ENCODE measurements at places on chromosomes 7 and 10.

DNA sequence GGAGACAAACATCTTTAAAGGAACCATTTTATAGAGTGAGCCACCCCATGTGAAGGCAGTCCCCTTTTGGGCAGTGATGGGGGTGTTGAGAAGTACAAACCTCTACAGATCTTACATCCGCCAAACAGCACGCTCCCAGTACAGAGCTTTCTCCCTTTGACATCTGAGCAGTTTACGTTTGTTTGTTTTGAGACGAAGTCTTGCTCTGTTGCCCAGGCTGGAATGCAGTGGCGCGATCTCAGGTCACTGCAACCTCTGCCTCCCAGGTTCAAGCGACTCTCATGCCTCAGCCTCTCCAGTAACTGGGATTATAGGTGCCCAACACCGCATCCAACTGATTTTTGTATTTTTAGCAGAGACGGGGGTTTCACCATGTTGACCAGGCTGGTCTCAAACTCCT, 128.9 kb downstream of the CCDC3 start:
- no peak for DNase-seq

- DNase-seq = no peak
Measured at GRCh38 chr7:107659666-107660065, 962 bp upstream of the SLC26A4 start.

DNA sequence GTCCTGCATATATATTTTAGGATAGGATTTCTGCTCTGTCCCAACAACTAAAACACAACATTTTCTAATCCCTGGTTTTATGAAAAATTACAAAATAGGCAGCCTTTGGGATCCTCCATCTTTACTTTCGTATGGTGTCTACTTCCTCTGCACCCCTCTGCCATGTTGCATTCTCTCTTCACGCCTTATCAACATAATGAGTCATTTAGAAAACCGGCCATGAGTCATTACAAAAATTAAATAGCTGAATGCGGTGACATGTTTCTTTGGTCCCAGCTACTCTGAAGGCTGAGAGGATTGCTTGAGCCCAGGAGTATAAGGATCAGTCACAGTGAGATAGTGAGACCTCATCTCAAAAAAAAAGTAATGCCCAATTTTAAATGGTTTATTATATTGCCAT, 148.1 kb upstream of the CELF2 start:
- DNase-seq = no peak

DNA sequence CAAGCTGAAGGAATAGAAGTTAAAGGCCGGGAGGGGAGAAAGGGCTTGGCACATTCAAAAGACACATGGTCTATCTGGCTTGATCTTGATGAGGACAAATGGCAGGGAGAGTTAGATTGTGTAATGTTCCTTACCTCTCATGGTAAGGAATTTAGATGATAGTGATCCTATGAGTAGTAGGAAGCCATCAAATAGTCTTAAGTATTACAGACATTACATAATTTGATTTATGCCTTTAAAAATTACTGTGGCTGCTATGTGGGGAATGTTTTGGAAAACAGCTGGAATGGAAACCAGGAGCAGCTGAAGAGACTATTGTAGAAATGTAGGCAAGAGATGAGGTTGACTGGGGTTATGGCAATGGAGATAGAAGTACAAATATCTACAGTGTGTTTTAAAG, 351.3 kb upstream of the BMPER start:
- DNase-seq = no peak

DNA sequence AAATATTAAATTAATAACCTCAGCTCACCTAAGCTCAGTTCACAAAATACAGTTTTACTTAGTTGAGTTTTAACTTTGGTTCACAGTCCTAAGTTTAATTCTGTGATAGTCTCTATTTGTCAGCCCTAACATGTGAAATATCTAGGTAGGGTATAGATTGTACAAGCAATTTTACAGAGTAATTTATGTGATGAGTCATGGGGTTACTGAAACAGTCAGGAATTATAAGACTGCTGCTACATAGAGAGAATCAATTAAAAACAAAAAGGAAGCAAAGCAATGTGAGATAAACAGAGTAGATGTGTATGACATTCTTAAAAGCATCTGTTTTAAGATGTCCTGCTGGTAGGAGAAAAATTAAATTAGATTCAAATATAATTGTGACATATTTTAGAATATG, 1018.2 kb upstream of the KCND2 start:
- DNase-seq = no peak

DNA sequence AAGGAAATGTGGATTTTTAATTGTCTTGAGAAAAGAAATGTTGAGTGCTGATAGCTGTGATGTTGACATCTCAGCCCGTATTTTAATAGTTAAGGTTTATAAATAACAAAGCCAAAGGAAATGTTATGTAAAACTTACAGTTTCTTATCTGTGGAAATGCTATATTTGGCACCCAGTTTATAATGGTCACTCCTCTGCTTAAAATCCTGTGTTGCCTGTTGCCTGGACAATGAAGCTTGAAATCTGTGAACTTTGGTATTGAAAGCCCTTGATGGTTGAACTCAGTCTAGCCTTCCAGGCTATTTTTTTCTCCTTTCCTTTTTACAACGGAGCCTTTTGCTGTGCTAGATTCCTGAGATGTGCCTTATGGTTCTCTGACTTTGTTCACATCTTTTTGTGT, 46.5 kb downstream of the MCU start:
- no peak for DNase-seq

GRCh38 chr10:121886997-121887622, 40.7 kb downstream of the ATE1 start:
- DNase-seq = peak; percentile 3

DNA sequence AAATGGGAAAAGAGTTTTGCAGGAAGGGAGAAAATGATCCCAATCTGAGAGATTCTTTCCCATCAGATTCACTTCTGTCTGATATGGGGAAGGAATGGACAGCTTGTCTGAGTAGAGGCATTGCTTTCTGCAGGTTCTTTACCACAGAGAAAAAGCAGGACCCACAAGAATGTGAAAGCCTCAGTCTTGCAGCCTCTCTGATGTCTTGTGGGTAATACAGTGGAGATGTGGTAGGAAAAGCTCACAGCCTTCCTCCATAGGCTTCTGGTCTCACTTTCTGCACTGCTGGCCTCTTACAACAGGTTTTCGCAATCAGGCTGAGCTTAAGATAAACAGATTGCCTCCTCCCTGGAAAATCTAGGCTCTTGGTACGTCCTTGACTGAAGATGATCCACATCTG, 551 bp downstream of the IFIT1 start:
- DNase-seq = no peak

DNA sequence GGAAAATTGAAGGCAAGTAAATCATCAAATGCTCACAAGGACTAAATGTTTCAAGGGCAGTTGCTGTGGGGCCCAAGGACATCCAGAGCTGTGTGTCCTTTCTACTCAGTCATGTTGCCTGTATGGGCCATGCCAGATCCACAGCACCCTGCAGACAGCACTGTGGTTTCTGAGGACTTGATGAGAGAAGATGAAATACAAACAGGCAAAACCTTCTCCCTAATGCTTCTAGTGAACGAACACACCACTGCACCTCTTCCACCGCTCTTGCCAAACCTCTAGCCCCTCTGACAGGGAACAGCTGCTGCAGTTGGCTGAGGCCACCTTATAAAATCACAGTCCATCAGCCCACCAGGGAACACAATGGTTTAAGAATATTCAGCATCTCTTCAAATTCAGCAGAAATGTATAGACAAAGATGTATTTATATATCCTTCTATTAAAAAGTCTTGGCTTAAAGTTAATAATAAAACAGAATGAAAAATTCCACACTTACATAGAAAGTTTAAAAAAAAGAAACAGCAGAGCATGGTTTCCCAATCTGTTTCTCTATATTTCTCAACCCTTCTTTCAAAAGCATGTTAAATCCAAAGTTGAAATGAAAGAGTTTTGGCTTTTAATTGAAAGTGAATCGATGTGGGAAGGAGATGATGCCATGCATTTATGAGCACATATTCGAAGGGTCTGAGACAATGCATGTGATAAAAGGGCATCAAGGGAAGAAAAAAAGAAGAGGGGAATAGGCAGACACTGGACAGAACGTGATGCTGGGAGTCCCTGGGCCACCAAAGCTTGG, 14.0 kb downstream of the CYP3A7 start:
- DNase-seq = no peak

DNA sequence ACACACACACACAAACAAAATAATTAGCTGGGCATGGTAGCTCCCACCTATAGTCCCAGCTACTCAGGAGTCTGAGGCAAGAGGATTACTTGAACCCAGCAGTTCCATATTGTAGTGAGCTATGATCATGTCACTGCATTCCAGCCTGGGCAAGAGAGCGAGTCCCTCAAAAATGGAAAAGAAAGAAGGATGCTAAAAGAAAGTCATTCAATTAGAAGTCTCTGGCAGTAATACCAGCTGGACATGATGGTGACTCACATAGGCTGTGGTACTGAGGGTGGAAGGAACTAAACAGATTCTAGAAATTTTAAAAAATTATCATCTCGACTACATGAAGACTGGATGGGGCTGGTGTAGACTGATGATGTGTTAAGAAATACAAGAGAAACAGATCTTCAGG, 385.3 kb downstream of the ETV1 start:
- DNase-seq = no peak

DNA sequence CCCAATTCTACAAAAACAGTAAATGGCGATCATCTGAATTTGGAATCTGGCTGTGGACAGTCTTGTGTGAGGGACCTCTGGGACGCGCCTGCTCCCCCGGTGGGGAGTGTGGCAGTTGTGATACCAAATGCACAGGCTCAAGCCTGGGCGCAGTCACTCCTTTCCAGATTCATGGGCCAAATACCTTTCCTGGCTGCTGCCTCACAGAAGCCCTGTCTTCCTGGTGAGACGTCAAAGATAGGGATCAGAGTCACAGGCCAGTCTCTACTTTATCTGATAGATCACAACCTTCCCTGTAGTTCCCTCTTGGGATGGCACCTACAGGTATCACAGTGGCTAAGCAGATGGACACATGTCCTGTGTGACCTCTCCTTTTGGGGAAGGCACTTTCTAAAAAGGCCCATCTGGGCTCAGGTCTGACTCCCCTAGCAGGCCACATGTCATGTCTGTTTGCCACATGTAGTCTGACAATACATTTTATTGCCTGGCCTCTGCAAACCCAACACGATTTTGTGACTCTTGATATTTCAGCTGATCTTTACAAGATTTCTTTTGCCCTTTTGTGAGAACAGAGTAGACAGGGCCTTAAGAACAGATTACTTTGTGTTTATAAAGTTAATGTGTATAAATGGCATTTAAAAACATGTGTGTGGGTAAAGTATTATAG, 150.1 kb downstream of the SNX10 start:
- DNase-seq = no peak

GRCh38 chr10:64505501-64505900, 984.3 kb downstream of the REEP3 start:
- no peak for DNase-seq

DNA sequence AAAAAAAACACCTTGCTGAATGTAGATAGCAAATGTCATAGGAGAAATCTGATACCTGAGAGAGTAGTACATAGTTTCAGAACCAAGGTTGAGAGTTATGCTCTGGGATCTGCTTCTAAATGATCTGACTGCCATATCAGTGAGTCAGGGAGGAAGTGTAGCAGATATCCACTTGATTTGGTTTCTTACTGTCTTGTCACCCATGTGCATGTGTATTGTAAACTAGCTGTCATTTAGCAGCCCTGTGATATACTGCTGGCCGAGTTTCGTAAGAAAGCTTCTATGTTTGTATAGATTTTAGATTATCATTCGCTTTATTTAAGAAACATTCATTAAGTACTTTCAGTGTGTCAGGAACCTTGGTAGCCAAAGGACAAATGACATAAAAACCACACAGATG, 42.0 kb downstream of the SP4 start:
- no peak for DNase-seq

DNA sequence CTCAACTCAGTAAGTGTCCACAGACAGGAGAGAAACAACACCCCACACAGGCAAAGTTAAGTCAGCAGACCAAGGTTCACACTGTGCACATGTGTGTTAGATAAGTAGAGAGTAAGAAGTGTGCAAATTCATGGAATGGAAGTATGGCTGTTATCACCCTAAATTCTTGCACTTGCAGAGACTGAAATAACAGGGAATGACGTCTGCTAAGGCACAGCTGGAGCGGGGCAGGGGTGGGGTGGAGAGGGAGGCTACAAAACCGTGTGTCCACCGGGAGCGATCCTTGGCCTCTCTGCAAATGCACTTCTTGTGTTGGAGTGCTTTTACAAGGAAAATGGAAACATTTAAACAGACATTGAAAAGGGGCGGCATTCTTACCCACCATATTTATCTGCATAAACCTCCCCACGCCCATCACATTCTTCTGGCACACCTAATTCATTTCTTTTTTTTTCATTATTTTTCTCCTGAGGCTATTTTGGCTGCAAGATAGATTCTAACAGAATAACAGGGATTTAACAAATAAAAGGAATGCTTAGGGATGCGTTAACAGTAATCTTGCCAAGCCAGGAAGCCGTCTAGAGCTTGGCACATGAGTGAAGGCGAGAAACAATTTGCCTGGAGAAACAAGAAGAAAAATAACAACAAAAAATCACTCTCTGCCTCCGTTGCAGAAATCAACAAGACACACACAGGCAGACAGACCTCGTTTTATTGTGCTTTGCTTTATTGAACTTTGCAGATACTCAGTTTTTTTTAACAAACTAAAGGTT, 30.1 kb downstream of the TNS3 start:
- no peak for DNase-seq

DNA sequence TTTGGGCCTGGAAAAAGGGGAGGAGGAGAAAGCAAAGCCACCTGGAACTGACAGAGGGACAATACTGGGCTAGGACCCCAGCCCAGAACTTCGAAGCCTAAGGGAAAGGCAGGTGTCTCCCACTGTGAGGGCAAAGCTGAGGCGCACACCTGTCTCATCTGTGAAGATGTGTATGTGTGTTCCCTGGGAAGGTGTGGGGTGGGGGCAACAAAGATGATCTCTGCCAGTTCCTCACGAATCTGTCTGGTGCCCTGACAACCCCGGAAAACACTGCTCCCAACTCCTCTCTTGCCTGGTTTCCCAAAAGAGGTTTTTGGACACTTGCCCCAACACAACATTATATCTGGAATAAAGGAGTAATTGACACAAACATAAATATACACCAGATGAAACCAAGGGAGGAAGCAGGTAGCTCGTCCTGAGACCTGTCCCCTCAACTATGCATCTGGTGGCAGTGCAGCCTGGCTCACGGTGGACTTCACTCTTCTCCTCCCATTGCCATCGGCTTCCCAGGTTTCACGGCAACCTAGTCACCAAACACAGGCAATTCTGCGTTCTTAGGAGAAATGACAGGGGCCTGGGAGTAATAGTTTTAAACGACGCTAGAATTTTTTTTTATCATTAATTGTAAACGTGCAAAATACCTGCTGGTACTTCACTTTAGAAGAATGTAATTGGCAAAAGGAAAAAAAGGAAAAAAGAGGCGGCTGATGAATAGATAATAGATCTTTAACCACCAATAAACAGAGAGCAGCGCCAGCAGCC, 1.7 kb upstream of the EMX2 start:
- DNase-seq = no peak

DNA sequence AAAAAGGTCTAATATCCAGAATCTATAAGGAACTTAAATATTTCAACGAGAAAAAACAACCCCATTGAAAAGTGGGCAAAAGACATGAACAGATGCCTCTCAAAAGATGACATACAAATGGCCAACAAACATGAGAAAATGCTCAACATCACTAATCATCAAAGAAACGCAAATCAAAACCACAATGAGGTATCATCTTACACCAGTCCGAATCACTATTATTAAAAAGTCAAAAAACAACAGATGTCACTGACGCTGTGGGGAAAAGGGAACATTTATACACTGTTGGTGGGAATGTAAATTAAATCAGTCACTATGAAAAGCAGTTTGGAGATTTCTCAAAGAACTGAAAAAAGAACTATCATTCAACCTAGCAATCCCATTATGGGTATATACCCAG, 6.0 kb downstream of the VWDE start:
- DNase-seq = no peak

- DNase-seq = no peak
Measured at GRCh38 chr7:7263297-7264230, 81.2 kb downstream of the C1GALT1 start.

All from stimulated activated CD4-positive, alpha-beta T cell treated with anti-CD3 and anti-CD28 coated beads, TNF-alpha, amount 100 ng/mL, for 4 hours (primary cell).